ENCODE measurements at places on chromosomes 6 and 20.

DNA sequence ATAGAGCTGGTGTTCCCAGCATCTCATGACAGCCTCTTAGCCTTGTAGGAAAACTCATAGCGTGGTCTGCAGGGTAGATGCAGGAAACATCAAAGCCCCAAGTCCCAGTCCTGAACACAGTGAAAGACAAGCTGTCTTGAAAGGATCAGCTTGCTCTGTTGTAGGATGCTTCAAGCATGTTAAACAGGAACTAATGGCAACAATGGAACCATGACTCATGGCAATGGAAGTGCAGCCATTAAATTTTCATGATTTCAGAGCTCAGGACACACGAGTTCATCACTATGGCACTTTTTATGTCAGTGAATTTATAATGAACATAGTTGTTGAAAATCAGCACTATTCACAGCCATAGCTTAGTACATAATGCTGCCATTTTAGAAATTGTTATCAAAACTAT lies 367.7 kb downstream of the KIF16B start:
- DNase-seq = no peak

- no peak for DNase-seq
Observed at GRCh38 chr6:54847799-54848597, 1.4 kb downstream of the FAM83B start.

- DNase-seq = no peak
Observed at GRCh38 chr6:156438350-156438923, 338.7 kb upstream of the ARID1B start.

- no peak for DNase-seq
Observed at GRCh38 chr6:105402090-105402938, 568 bp downstream of the PREP start.

DNA sequence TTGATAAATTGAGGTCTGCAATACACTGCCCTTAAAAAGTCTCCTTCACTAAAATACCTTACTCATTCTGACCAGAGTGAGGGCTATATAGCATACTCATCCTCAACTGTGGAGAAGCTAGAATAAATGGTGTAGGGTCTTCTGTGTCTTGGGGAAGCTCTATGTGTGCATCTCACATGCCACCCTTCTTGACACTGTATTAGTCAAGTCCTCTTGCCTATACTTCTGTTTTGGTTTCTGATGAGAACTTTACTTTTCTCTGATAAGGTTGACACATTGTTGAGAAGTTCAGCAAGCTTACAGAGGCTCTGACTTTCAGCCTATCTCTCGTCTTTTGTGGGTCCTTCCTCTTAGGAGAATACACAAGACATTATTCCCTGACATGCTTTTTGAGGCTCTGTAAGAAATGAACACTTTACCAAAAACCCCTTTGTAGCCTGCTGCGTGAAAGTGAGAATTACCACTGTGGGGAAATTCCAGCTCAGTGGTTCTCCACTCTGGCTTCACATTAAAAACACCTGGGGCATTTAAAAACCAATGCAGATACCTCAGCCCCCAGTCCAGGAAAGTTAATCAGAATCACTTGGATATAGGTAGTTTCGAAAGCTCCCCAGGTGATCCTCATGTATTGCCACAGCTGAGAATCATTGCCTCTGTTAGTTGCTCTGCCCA lies 372.1 kb upstream of the HS3ST5 start:
- DNase-seq = no peak

Measured in stimulated activated CD8-positive, alpha-beta memory T cell treated with anti-CD3 and anti-CD28 coated beads, Interleukin-12 subunit alpha, Interleukin-12 subunit beta, amount 100 ng/mL, for 4 hours (primary cell).